ENCODE measurements at places on chromosomes 1 and 21.

GRCh38 chr1:43441894-43442637 lies 11.7 kb downstream of the HYI start:
- no peak for DNase-seq

DNA sequence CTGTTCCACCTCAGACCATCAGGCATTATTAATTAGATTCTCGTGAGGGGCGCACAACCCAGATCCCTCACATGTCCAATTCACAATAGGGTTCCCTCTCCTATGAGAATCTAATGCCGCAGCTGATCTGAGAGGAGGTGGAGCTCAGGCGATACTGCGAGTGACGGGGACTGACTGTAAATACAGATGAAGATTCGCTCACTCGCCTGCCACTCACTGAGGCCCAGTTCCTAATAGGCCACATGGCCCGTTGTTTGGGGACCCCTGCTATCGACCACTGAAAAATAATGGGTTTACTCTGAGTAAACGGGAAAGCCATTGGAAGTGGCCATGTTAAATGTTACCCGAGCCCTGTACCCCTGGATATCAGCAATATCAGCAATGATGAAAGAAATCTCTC lies 65.9 kb downstream of the GRIK1 start:
- no peak for DNase-seq

- DNase-seq: no peak
Measured at GRCh38 chr1:5109633-5110032, 455.2 kb downstream of the AJAP1 start.

DNA sequence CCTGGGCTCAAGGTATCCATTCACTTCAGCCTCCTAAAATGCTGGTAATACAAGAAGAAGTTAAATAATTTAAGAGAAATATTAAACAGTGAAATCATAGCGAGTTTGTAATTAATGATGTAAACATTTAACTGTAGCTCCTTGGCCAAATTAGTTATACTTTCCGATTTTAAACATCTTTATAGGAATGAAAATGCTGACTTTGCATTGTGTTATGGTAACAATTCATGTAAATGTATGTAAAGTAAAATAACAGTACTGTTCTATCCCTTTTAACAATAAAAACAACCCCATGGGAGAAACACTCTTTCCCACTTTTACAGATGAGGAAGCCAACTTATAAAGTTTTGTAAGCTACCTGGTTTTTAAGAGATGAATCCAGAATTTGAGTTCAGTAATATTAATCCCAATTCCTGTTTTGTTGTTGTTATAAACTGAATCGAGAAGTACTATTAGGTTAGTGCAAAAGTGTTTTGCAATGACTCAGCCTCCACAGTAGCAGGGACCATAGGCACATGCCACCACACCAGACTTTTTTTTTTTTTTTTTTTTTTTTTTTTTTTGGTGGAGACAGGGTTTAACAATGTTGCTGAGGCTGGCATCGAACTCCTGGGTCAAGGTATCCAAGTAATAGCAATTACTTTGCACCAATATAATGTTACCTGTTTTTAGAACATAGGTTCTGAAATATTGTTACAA lies 1360.4 kb downstream of the BRINP3 start:
- DNase-seq: no peak

DNA sequence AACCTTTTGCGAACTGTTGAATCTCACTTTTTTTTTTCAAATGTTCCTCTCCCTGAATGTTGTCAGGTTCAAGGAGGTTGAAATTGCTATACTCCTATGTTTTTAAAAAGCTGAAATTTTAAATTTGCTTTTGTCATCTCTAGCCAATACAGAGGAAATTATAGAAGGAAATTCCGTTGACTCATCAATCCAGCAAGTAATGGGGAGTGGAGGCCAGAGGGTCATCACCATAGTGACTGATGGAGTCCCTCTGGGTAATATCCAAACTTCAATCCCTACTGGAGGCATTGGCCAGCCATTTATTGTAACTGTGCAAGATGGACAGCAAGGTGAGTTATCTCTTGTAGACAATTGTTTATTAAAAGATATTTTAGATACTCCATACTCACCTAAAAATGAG lies 36.3 kb downstream of the GABPB2 start:
- DNase-seq: no peak

- no peak for DNase-seq
Measured at GRCh38 chr1:3457910-3458883, 3.7 kb downstream of the ARHGEF16 start.

GRCh38 chr1:59908682-59909081 lies 17.9 kb downstream of the CYP2J2 start:
- DNase-seq: no peak

Measured in activated T-helper 1 cell treated with anti-CD3 and anti-CD28 coated beads, Interleukin-2, amount 50 U/mL, for 16 hours (primary cell).